ENCODE measurements at places on chromosomes 6 and 20.
A peak's percentile ranks its signal among the peaks of the same experiment; 100 is the strongest.

- H3K4me1 ChIP-seq = peaks cover 10% of the 10 kb centered on the region
- no peak overlapping the region for H3K27ac ChIP-seq
- no peak overlapping the region for H3K4me3 ChIP-seq
- peaks cover 24% of the 10 kb centered on the region for H3K36me3 ChIP-seq
- no peak for DNase-seq
Observed at GRCh38 chr20:17655286-17655651, 26.8 kb downstream of the RRBP1 start.

DNA sequence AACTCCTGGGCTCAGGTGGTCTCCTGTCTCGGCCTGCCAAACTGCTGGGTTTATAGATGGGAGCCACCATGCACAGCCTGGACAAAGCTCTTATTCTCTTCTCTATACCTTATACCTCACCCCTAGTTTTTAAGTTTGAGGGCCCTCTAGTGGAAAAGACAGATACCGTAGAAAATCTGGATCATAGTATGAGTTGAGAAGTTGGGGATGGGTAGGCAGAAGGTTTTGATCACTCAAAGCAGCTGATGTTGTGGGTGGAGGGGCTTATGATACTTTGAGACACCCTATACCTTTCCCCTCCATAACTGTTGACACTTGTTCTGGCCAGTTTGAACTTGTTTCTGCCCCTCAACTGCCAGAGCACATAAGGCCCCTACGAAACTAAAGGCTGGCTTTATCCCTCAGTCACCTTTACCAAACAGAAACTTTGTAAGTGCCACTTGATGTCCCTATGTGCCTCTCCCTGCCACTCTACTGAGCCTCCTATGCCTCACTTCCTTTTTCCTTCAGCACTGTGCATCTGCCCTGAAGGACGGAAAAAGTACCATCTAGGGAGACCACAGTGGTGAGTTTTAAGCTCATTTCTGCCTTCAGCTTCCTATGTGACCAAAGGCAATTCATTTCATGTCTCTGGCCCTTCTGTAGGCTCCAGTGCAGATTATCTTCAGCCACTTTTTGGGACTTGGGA is 28.6 kb downstream of the RALY start:
- H3K4me3 ChIP-seq = no peak overlapping the region
- peaks cover 83% of the 10 kb centered on the region for H3K4me1 ChIP-seq
- H3K36me3 ChIP-seq = peaks cover 16% of the 10 kb centered on the region
- no peaks in the 10 kb centered on the region for H3K27me3 ChIP-seq
- DNase-seq = no peak
- peak overlapping the region; percentile 80 for H3K27ac ChIP-seq

DNA sequence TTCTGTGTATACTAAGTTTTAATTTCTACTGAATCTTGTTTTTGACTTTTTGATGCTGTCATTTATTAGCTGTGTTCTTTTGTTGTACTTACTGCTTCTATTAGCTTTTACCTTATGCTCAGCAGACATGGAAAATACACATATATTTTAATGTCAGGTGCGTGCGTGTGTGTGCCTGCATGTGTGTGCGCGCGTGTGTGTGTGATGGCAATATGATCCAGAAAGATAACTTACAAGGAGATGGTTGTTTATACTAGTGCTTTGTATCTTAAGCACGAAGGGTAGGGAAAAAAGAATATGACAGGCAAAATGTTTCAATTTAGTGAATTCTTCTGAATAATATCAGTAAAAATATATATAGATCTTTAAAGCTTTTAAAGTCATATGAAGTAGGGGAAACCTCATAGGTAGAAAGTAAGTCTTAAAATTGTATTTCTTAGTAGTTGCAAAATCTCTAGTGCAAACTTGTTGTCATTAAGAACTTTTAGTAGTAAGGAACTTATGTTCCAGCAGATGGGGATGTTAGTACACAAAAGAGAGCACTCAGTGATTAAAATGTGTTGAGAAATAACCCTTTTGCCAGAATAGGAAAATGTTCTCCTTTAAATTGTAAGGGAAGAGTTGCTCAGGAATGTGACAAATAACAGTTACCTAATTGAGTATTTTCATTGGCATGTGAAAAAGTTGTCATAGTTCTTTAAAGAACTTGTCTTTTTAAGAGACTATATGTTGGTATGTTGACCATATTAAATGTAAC is 13.2 kb downstream of the QKI start:
- no peak for DNase-seq
- H3K4me1 ChIP-seq = peaks cover 51% of the 10 kb centered on the region
- no peaks in the 10 kb centered on the region for H3K27me3 ChIP-seq
- H3K27ac ChIP-seq = no peak overlapping the region
- peaks cover 8% of the 10 kb centered on the region for H3K36me3 ChIP-seq

DNA sequence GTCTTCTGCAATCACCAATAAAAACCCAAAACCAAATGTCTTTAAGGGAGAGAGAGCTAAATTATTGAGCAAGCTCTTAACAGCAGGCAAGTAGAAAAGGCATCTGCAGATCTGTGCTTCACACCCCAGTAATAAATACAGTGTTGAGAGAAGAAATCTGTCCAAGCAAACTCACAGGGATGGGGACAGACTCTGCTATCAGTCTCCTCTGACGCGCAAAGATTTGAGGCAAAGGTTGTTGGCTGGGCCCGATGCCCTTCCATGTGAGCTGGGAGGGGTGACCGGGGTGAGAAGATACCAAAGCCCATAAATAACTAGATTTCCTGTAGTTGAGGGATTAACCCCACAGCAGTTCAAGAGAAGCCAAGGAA is 315.2 kb upstream of the SOX4 start:
- H3K27ac ChIP-seq = no peak overlapping the region
- H3K36me3 ChIP-seq = no peaks in the 10 kb centered on the region
- no peaks in the 10 kb centered on the region for H3K27me3 ChIP-seq
- H3K4me1 ChIP-seq = no peaks in the 10 kb centered on the region

DNA sequence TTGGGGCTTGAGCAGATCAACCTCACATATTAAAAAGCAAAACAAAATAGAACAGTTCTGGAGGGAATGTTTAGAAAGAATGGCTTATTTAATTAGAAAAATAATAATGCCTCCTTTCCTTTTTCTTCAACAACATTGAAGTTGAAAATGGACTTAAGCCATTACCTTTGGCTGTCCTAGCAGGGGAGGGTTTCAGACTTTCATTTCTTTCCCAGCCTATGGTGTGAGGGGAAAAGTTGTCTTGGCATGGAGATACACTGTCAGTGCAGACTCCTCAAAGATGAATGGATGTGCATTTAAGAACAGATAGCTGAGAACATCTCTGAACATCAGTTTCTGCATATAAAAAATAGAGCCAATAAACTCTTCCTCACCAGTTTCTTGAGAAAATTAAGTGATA is 169.5 kb downstream of the PAX1 start:
- no peaks in the 10 kb centered on the region for H3K27me3 ChIP-seq
- H3K36me3 ChIP-seq = no peaks in the 10 kb centered on the region
- H3K4me1 ChIP-seq = no peaks in the 10 kb centered on the region

GRCh38 chr6:42390228-42390934 is 61.3 kb downstream of the TRERF1 start:
- peak; percentile 79 for DNase-seq
- H3K4me3 ChIP-seq = peak overlapping the region; percentile 59
- peaks cover 98% of the 10 kb centered on the region for H3K4me1 ChIP-seq
- H3K36me3 ChIP-seq = peaks cover 2% of the 10 kb centered on the region

DNA sequence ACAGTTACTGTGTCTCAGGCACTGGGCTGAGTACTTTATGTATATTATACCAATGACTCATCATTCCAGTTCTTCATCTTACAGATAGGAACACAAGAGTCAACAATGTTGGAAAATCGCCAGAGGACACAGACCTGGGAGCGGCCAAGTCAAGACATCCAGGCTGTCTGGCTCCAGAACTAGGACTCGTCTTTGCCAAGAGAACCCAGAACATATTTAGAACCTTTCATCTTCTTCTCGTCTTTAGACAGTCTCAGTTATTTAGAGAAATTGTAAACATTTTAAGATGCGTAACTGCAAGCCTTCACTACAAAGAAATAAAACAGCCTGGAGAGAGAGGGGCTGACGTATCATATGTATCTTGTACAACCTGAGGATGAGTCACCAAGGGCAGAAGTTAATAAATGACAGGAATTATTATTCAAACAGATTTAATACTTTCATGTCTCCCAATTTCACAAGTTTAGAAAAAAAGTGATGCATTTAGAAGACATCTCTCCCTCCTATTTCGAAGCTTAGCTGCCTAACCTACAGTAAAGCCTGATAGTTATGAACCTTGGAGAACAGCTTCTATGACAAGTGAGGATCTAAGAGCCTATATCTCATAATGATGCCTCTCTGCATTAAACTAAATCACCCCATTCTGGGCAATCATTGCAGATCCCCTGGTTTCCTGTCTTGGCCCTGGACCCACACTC is 43.4 kb downstream of the SLC22A3 start:
- no peak for DNase-seq
- H3K27me3 ChIP-seq = peaks cover 21% of the 10 kb centered on the region
- H3K27ac ChIP-seq = no peak overlapping the region
- H3K4me1 ChIP-seq = no peaks in the 10 kb centered on the region
- no peaks in the 10 kb centered on the region for H3K36me3 ChIP-seq

GRCh38 chr20:32753731-32754130 is 8.5 kb upstream of the DNMT3B start:
- H3K4me3 ChIP-seq = no peak overlapping the region
- DNase-seq = no peak

GRCh38 chr20:21302664-21303060 is 469 bp upstream of the XRN2 start:
- peak overlapping the region; percentile 100 for H3K27ac ChIP-seq
- H3K4me3 ChIP-seq = peak overlapping the region; percentile 97
- DNase-seq = no peak
- H3K36me3 ChIP-seq = peaks cover 45% of the 10 kb centered on the region

- DNase-seq = no peak
- H3K4me1 ChIP-seq = peaks cover 93% of the 10 kb centered on the region
- H3K27ac ChIP-seq = peak overlapping the region; percentile 86
- peaks cover 84% of the 10 kb centered on the region for H3K36me3 ChIP-seq
- H3K4me3 ChIP-seq = no peak overlapping the region
Observed at GRCh38 chr6:142878407-142878806, 66.6 kb downstream of the HIVEP2 start.

DNA sequence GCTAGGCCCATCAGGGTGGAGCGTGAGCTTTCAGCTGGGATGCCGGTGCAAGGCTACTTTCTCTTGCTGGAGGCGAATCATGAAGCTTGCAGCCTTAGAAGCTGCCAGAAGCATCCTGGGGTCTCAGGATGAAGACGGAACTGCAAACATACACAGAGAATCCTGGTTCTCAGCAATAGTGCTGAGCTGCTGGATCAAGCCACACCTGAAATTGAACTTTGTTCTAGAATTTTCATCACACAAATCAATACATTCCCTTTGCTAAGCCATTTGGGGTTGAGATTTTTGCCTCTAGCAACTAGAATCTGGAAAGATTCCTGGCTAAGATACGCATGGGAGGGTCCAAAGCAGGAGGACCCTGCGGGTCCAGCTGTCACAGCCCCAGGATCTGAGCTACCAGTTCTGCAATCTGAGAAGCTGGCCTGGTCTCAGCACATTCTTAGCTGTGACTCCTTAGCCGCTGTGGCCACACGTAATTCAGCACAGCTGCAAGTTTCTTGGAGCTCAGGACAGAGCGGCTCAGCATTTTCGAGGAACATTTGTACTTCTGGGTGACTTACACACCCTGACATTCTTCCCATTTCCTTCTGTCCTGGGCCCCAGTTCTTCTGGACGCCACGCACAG is 6.6 kb upstream of the ARFGAP1 start:
- no peaks in the 10 kb centered on the region for H3K36me3 ChIP-seq
- H3K4me3 ChIP-seq = no peak overlapping the region
- no peak for DNase-seq

- no peaks in the 10 kb centered on the region for H3K36me3 ChIP-seq
- DNase-seq = no peak
- H3K27ac ChIP-seq = no peak overlapping the region
- no peaks in the 10 kb centered on the region for H3K27me3 ChIP-seq
- H3K4me1 ChIP-seq = no peaks in the 10 kb centered on the region
Observed at GRCh38 chr20:6468423-6469116, 298.9 kb upstream of the BMP2 start.

DNA sequence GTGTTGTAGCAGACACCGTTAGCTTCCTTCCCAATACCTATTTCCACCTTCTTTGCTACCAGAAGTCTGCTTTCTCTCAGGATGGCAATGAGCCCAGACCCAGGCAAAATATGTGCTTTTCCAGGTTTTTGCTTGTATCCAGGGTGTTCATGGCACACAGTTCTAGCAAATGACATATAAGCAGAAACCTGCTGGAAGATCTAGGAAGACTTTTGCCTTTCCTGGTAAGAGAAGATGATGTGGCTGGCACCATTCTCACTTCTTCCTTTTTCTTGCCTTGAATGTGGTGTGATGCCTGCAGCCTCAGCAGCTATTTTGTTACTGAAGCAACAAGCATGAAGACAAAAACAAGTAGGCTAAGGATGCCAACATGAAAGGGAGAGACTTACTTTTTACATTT is 19.2 kb upstream of the TBC1D22B start:
- peaks cover 50% of the 10 kb centered on the region for H3K4me1 ChIP-seq
- no peak overlapping the region for H3K4me3 ChIP-seq
- no peaks in the 10 kb centered on the region for H3K27me3 ChIP-seq
- DNase-seq = no peak

DNA sequence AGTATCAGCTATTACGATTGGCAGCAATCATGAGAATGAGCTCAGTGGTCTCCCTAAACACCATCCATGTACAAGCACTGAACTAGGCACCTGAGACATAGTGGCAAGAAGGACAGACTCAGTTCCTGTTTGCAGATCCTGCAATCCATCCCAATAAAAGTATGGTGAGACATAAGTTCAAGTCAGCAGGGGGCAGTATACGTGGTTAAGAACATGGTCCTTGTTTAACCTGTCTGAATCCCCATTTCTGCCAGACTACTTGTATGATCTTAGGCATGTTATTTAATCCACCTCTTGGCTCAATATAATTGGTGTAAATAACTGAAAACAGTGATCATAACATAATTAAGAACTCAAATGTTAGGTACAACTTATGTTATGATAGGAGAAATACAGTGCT is 33.2 kb upstream of the PNISR start:
- H3K4me3 ChIP-seq = no peak overlapping the region
- H3K36me3 ChIP-seq = peaks cover 73% of the 10 kb centered on the region
- H3K27ac ChIP-seq = no peak overlapping the region
- DNase-seq = no peak
- H3K4me1 ChIP-seq = no peaks in the 10 kb centered on the region

- DNase-seq = no peak
- no peaks in the 10 kb centered on the region for H3K36me3 ChIP-seq
- H3K27ac ChIP-seq = no peak overlapping the region
- no peaks in the 10 kb centered on the region for H3K4me1 ChIP-seq
- H3K27me3 ChIP-seq = no peaks in the 10 kb centered on the region
- H3K4me3 ChIP-seq = no peak overlapping the region
Observed at GRCh38 chr6:67666177-67666964, 968.7 kb upstream of the ADGRB3 start.

All from activated T-cell treated with anti-CD3 and anti-CD28 coated beads, Interleukin-2, amount 50 U/mL, for 24 hours (primary cell).